ENCODE measurements at places on chromosomes 12 and 14.

GRCh38 chr14:93719256-93719655 is 69.0 kb downstream of the PRIMA1 start:
- no peak for DNase-seq

DNA sequence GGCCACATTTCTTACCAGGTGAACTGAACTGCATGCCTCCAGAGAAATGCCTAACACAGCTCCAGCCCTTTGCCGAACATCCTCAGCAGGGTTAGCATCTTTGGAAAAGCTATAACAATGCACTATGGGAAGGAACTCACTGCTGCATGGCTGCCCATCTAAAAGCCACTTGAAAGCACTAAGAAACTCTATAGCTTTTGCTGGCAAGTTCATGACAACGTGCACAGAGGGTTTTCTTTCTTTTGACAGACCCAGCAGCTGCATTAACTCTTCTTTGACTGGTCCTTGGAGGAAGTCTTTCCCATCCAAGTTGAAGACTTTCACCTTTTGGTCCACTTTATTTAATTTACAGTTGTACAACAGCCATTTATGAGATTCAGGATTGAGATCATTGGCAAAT is 5.3 kb downstream of the TRMT5 start:
- no peak for DNase-seq

DNA sequence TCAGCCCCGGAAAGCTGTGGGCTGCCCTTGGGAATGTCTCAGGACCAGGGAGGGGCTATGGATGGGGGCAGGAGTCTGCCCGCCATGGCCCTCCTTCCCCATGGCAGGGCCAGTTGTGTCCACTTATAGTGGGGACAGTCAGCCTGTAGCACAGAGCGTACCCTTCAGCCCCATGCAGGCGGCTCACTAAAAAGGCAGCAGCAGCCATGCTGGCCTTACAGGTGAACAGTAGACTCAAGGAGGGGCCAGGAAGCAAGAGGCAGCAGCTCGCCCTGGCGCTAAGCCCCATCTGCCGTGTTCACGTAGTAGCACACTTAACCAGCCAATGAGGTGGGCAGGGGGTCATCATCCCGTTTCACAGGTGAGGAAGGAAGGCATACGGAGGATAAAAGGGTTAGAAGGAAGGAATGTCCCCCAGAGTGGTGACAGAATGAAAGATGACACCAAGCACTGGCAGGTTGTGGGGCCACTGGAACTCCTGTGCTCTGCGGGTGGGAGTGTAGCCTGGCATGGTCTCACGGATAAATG is 52.7 kb downstream of the FAM222A start:
- no peak for DNase-seq

GRCh38 chr12:91139286-91139685 is 28.0 kb upstream of the LUM start:
- DNase-seq: no peak

DNA sequence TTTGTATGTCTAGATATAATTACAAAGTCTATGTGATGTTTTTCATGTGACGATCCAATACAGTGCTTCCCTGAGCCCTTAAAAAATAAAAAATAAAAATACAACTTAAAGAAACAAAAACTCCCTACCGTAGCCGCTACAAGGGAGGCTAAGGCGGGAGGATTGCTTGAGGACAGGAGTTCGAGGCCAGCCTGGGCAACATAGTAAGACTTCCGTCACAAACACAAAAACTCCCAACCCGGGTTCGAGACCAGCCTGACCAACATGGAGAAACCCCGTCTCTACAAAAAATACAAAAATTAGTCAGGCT is 669 bp upstream of the CDKN3 start:
- DNase-seq: no peak

DNA sequence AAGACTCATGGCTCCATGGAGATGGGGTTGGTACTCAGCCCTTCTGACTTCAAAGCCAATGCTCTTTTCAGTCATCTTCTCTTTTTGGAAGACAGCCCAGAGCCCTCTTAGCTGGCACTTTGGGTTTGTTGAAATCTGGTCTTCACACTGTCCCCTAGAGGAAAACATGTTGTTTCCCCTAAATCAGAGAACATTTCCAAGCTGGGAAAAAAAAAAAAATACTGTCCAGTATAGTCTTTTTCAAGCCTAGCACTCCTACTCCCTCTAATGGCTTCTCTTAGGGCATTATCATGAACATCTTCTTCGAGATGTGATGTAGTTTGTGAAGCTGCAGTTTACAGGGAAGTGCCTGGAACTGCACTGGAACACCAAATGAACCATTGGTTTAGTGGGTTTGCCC is 3.0 kb upstream of the ZC3H14 start:
- DNase-seq: peak; percentile 11

- no peak for DNase-seq
These were observed 7.6 kb downstream of the FCF1 start for GRCh38 chr14:74720526-74720925.

GRCh38 chr12:113136128-113136989 is 798 bp upstream of the RASAL1 start:
- DNase-seq: no peak

DNA sequence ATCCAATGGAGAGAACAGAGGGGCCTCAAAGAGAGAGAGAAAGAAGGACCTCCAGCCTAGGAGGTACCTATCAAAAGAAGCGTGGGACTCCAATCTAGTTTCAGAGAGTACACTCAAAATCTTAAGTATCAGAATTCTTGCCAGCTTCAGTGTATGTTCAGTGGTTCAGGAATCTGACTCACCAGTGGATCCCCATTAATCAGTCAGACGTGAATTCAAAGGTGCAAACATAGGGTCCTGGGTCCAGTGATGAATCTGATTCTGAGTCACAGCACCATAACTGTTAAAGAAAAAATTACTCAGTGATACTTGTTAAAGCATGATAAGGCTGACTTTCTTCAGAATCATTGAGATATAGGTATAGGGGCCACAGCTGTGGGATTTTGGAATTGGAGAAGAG is 33.2 kb downstream of the ETNK1 start:
- DNase-seq: no peak

- no peak for DNase-seq
These were observed 445.4 kb upstream of the OR4E1 start for GRCh38 chr14:22118899-22119477.

GRCh38 chr14:90849787-90850444 is 33.7 kb upstream of the TTC7B start:
- DNase-seq: no peak

GRCh38 chr12:60494244-60494643 is 898.4 kb downstream of the SLC16A7 start:
- DNase-seq: peak; percentile 35

DNA sequence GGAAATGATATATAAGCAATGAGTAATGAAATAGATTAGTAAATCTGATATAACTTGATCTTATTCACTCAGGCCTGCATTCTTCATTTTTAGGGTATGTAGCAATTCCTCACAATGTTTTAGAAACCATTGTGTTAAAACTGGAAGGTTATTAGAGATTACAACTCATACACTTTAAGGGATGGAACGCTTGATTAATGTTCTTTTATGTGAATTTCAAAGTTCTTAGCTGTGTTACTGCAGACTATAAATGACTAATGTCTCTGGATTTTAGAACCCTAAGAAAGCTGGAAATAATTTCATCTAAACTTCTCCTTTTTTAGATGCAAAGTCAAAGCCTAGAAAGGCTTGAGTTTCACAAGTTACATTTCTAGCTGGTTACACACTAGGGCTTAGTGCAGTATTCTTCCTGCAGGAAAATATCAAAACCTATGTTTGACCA is 148.2 kb upstream of the CLEC14A start:
- no peak for DNase-seq

GRCh38 chr12:130932061-130932930 is 21.4 kb upstream of the ADGRD1 start:
- DNase-seq: no peak

DNA sequence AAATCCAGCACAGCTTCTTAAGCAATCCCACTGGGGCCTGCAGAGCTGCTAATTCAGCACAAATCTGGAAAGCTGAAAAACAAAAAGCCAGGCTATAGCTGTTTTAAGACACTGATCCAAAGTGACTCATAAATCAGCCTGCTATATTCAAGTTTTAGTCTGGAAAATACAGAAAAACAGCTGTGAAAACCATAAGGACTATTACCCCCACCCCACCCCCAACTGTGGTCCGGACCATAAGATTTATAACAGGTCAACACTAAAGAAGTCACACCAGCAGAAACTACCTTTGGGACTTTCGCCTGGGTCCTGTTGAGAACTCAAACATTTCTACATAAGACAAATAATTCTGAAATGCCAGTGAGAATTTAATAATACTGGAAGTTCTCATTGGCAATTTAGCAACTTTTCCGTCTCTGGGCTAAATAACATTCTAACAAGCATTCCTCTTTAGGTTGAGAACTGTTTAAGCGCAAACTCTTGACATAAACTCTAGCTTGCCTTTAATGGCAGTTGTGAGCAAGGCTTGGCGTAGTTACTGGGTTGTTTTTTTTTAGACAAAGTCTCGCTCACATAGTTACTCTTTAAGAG is 3.3 kb downstream of the LRIG3 start:
- no peak for DNase-seq

GRCh38 chr12:97267594-97268202 is 194.9 kb upstream of the RMST start:
- no peak for DNase-seq

DNA sequence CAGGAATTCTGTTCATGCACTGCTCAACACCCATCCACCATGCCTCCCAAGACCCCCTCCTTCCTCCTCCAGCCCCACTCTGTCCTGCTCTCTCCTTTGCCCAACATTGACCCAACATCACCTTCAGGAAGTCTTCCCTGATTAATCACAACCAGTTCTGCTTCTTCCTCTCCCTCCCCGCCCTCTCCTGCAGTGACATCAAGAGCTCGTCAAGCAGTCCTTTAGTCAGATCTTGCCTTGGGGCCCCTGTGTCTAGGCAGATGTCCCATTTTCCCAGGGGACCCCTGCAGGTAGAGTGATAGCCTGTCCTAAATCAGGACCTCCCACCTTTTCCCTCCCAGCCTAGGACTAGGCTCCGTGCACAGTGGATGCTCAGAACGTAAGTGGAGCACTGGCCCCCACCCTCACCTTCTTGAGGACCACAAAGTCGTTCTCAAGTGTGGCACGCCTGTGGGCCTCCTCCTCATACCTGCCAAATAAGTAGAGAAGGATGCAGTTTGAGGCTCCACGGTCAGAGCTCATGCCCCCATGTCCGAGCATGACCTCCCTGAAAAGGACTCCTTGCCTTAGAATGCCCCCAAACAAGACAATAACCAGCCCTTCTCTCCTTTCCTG is 2.3 kb downstream of the KRT78 start:
- no peak for DNase-seq

DNA sequence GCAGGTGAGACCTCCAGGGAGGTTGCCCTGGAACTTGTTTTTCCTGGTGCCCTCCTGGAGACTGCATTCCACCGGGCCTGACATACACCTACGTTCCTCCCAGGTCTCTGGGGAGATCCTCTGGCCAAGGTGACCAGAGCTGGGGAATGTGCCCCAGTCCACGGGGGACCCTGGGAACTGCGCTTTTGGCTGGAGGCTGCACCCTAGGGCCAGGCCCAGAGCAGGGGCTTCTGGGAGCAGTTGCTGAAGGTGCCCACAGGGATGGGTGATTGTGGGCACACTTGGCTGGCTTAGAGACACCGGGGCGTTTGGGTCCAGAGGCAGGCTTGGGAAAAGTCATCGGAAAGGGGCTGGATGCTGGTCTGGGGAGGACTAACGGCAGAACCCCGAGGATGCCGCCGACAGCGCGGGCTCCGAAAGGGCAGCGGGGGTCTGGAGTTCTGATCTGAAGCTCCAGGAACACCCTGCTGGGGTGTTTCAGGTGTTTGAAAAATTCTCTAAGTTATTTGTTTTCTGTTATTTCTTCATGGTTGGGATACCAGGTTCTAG is 36.5 kb upstream of the TDRD9 start:
- DNase-seq: no peak

GRCh38 chr12:94616203-94616729 is 34.1 kb downstream of the TMCC3 start:
- no peak for DNase-seq

DNA sequence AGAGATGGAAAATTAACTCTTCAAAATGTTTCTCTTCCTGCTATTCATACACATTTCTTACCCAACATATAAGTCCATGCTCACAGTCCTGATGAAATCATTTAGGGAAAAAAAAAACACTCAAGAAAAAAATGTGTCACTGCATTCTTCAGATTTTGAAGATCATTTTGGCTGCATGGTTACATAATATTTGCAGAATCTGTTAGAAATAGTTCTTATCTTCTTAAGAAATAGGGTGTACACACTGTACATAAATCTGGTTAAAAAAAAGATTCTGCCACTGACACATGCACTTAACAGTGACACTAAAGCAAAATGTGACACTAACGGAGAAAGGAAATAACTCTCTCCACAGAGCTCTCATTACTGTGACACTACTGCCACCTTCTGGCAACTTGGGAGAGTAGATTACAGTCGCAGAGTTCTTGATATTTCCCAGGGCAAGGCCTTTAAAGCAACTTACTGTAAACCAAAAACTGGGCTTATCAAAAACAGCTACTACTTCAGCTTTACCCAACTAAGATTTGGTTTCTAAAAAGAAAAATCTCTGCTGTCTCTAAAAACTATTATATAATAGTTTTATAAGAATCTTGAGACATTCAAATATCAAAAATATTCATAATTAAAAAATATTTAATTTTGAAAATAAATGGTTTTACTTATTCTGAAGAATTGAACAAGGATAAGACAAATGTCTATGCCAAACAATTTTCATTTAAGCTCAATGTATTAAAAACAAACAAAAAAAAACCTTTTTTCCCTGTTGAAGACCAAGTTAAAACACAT is 65.0 kb downstream of the SETD3 start:
- DNase-seq: peak; percentile 81

GRCh38 chr12:42695490-42695995 is 106.0 kb upstream of the PRICKLE1 start:
- no peak for DNase-seq

DNA sequence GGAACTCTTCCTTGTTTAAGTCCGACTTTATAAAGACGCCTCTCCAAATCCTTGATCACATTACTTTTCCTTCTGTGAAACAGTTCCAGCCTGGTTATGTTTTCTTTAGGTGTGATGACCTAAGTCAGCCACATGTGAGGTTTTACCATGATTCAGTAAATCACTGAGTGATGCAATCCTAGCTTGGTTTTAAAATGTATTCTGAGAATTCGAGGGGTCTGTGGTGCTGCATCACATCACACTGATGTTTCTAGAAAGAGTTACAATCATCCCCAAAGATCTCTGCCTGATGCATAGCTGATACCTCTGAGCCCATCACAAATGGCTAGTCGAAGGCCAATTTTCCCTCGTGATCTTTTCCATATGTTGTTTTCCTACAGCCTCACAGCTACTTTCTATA is 152.7 kb downstream of the ANO2 start:
- no peak for DNase-seq

Measured in NCI-H748 treated with DMSO at 0.1 percent for 48 hours (cell line).